ENCODE measurements at places on chromosomes 7 and 10.

DNA sequence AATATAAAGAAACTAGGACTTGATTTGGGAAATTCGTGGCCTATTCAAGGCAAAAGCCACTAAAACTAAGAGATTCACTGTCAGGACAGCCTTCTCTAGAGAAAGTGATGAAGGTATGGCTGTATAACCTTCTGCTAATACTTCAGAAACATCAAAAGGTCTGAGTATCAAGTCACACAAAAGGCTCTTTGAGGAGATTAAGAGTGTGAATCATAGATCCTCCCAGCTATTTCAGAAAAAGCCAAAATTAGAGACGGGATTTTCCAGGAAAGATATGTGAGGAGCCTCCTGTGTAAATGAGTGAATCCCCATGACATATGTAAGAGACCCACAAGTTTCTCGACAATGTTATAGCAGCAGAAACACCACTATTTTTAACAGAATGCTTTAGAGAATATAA lies 56.2 kb downstream of the UBE3C start:
- DNase-seq: no peak

GRCh38 chr7:158689488-158689887 lies 15.1 kb downstream of the NCAPG2 start:
- DNase-seq: no peak

- no peak for DNase-seq
Observed at GRCh38 chr10:30973737-30974136, 57.9 kb downstream of the ZNF438 start.

DNA sequence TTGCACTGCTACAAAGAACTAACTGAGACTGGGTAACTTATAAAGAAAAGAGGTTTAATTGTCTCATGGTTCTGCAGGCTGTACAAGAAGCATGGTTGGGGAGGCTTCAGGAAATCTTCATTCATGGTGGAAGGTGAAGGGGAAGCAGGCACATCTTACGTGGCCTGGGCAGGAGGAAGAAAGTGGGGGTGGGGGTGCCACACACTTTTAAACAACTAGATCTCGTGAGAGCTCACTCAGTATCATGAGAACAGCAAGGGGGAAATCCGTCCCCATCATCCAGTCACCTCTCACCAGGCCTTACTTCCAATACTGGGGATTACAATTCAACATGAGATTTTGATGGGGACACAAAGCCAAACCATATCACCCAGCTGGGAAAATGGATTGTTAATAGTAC lies 281.7 kb downstream of the AUTS2 start:
- DNase-seq: no peak

DNA sequence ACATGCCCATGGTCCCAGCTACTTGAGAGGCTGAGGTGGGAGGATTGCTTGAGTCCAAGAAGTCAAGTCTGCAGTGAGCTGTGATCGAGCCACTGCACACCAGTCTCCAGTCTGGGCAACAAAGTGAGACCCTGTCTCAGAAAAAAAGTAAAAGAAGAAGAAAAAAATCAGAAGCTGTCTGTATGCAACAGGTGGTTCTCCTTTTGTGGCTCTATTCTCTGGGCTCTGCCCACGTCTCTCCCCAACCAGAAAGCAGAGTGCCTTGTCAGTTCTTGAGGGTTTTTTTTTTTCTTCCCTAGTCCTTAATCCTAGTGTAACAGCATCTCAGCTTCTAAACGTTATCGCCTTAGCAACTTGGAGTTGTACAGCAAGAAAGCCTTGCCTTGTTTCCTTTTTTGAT lies 89.5 kb downstream of the PRKCQ start:
- no peak for DNase-seq

DNA sequence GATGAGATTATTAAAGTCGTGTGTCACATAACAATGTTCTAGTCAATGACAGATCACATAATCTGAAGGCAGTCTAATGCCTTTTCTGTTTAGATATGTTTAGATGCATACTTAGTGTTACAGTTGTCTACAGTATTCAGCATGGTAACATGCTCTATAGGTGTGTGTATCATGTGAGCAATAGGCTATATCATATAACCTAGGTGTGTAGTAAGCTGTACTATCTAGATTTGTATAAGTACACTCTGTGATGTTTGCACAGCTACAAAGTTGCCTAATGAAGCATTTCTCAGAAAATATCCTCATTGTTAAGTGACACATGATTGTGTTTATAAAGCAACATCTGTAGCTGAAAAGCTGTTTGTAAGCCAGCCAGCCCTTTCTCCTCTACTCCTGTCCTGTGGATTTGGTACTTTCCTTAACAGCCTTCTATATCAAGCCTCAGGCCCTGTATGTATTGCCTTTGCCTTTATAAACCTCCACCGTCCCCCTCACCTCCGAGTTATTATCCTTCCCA lies 6.3 kb downstream of the HECTD2 start:
- DNase-seq: no peak

GRCh38 chr7:101166648-101166908 lies 1.2 kb upstream of the VGF start:
- no peak for DNase-seq

DNA sequence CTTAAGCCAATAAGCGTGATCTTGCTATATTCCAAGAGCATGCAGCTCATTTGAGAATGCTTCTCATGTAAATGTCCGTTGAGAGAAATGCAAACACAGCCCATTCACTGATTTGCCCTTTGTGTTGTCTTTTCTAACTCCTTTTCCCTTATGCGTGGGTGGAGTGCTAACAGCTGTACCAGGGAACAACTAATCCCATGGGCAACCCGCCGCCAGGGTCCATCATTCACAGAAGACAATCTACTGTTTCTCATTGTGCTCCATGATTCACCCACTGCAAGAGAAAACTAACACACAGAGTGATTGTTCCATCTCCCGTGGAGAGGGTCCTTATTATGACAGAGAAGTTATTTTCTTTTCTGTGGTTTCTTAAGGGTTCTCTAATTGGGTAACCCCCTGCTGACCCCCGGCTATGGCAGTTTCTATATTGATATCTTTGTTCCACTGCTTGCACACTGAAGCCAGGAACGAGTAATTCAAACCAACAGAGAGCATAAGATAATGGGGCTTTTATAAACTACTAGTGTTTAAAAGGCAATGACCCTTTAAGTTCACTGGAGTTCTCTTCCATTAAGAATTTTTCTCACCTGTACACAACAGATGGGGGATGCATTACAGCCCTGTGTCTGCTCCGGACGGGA lies 298.7 kb downstream of the BAMBI start:
- DNase-seq: no peak

DNA sequence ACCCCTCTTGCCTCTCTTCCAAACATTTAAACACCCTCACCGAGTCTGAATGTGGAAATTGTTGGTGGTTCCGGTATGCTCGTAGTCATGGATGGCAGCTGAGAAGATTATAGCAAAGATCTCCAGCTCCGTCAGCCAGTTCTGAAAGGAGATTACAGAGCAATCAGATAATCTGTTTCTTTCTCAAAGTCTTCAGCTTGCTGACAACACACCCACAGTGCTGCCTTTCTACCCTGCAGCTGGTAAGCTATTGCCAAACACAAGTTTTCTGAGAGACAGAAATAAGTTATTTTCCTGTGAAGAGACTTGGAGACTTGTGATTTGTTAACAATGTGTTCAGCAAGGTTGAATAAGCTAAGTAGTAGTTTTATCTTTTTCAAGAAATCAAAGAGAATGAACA lies 163.6 kb downstream of the PPP1R17 start:
- DNase-seq: no peak

- no peak for DNase-seq
Observed at GRCh38 chr7:27842851-27843250, 102.9 kb downstream of the TAX1BP1 start.

GRCh38 chr10:78199005-78199725 lies 165.5 kb downstream of the RPS24 start:
- no peak for DNase-seq

- DNase-seq: no peak
Observed at GRCh38 chr7:116433246-116433645, 66.3 kb upstream of the CAV2 start.

DNA sequence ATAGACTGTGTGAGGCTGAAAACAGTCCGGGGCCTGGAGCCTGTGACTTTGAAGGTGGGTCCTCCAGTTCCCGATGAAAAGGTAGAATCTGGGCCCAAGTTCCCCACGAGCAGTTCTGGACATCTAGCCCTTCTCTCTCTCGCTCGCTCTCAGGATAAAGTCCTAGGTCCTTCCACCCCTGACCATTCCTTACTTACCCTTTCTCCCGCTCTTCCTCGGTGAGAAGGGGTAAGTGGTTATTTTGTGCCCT lies 713 bp downstream of the IMMP2L start:
- DNase-seq: no peak

GRCh38 chr10:108450280-108450679 lies 1285.8 kb upstream of the SORCS1 start:
- no peak for DNase-seq

- DNase-seq: no peak
Observed at GRCh38 chr7:126723966-126724544, 528.7 kb downstream of the GRM8 start.

- no peak for DNase-seq
Observed at GRCh38 chr10:5817322-5818047, 4.3 kb upstream of the GDI2 start.

DNA sequence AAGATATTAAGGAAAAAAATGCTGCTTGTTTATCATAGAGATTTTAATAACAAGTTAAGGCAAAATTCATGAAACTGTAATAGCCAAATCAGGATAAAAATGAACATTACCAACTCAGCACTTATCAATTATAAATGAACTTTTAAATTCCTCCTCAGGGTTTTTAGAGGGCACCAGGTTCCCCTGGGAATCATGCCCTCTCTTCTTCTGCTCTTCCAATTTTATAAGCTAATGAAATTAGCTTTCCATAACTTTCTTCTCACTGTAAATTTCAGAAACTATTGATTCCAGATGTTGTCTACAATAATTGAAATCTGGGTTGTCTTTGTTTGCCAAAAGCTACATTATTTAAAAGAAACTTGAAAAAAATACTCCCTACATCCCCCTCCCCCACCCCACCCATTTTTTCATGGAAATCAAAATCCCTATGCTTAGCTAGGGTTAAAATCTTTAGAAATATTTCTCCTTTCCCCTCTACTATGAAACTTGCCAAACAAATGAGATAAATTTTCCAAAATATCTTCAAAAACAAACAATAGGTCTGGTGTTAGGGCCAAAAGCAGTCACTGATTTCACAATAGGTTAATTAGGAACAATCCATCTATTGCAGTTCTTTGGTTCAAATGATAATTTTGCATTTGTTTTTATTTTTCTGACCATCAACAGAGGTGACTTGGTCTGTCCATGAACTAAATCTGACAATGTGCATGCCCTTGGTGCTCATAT lies 187.7 kb downstream of the DOCK4 start:
- no peak for DNase-seq

GRCh38 chr10:116287906-116288501 lies 15.0 kb upstream of the GFRA1 start:
- DNase-seq: peak; percentile 64

DNA sequence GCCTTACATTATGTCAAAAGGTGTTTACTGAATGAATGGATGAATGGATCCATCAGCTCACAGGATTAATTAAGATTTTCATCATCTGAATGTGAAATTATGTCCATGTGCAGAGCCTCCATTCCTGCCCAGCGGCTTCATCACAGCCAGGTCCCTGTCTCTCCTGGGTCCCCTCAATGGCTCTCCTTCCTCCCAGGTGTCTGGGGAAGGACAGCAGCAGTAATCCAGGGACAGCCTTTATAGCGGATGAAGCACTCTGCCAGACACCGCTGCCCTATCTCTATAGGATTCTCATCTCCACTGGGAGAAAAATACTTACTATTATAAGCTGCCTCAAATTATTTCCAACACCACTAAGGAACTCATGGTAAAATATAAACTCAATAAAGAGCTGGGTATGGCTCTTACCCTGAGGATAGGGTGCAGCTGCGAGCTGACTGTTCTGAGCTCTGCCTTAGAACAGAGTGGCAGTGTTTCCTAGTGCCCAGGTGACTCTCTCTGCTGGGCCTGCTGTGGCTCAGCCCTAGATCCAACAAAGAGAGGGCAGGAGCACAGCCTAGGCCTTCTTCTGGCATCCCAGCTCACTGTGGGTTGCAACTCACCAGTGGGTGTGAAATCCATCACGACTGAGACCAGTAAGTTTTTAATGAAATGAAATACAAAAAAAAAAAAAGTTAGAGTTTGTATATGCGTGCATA lies 38.3 kb downstream of the GPRIN2 start:
- no peak for DNase-seq

DNA sequence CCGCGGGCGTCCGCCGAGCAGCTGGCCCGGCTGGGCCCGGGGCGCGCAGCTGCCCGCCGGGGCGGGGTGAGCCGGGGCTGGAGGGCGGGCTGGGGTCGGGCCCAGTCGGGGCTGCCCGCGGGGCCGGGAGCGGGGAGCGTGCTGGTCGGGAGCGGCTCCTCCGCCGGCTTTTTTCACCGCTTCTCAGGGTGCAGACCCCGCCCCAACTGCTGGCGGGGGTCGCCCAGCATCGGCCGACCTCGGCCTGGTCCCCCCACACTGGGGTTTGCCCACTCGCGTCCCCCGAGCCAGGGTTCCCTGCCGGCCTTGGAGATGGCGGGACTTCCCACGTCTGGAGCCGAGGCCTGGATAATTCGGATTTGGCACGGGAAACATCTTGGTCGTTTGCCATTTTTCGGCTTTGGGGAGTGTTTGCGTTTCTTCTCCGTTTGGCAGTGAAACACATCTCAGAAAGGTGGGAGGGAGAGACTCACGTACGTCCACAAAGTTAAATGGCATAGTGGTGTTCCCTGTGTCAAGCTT lies 432 bp downstream of the TMEM248 start:
- DNase-seq: no peak

DNA sequence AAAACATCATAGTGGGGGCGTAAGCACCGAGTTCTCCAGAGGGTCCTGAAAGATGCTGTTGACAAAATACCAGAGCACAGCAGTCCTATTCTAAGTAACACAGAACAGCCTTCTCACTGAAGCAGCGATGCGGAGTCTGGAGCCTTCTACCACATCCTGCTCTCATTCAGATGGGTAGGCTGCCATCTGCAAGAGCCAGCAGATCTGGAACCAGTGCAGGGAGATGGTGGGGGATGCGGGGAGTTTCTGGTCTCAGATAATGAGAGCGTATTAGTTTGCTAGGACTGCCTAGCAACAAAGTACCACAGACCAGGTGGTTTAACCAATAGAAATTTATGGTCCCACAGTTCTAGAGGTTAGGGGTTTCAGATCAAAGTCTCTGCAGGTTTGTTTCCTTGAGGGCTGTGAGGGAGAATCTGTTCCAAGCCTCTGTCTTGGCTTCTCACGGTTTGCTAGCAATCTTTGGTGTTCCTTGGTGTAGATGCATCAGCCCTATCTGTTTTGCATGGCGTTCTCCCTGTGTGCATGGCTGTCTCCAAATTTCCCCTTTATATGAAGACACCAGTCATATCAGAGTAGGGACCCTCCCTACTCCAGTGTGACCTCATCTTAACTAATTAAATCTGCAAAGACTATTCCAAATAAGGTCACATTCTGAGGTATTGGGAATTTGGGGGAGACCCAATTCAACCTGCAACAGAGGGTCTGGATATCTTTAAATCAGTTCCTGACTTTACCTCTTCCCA lies 52.0 kb upstream of the STEAP1B start:
- DNase-seq: no peak

DNA sequence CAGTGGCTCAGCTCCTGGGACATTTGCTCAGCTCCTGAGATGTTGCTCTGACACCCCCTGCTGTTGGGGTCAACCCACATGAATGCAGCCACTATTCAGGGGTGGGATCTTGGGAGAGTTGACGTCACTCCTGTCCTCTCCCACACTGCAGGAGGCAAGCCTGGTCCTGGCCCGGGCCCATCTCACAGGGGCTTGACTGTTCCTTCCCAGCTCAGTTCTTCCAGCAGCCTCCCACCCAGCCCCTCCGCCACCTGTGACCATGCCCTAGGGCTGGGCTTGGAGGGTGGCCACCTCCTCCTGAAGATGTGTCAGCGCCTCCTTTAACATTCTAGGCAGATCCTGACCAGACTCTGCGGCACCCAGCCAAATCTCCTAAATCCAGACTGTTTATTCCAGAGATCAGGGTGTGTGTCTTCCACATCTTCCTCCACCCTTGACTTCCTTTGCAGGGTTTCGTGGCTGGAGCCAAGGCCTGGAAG lies 19.1 kb upstream of the OPALIN start:
- DNase-seq: no peak
